GM12878 (cell line): ENCODE measurements at places on chromosomes 3 and 15.

DNA sequence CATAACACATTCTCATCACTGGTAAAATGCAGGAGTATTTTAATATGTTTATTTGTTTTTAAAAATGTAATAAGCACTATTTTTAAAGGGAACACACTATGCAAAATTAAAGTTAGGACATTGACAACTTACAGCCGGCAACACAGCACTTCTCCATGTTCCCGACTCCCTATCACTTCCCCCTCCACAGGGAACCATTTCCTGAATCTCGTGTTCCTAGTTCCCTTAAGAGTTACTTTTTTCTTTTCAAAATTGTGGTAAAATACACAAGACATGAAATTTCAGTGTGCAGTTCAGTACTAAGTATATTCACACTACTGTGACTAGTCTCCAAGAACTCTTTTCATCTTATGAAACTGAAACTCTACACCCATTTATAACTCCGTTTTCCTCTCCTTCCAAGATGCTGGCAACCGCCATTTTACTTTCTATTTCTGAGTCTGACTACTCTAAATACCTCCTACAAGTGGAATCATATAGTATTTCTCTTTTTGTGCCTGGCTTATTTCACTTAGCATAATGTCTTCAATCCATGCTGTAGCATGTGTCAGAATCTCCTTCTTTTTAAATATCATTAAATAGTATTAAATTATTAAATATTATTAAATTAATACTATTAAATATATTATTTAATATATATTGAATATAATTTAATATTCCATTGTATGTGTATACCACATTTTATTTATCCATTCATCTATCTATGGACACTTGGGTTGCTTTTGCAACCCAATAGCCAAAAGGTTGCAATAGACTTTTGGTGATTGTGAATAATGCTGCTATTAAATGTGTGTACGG, 25.9 kb upstream of the UBE2Q2 start:
- H3K27ac ChIP-seq = no peak overlapping the region
- no peaks in the 10 kb centered on the region for H3K27me3 ChIP-seq
- H3K4me3 ChIP-seq = no peak overlapping the region
- H3K36me3 ChIP-seq = no peaks in the 10 kb centered on the region
- peaks cover 5% of the 10 kb centered on the region; the same call in 1 of the 2 replicates for H3K4me1 ChIP-seq

DNA sequence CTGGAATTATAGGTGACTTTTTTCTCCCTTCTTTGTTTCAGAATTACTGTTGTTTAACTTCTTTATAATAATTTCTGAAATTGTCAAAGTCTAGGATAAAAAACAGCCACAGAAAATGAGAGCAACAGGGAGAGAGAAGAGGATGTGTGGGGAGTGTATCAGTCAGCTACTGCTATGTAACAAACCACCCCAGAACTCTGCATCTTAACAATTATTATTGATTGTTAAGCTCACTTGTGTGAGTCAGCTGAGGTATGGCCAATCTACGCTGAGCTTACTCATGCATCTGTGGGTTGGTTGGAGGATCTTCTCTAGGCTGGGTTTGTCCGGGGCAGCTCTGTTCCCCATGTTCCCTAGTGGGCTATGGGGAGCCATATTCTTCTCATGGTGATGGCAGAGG, 43.7 kb upstream of the CDV3 start:
- peaks cover 6% of the 10 kb centered on the region for H3K4me1 ChIP-seq
- no peak overlapping the region for H3K4me3 ChIP-seq
- H3K36me3 ChIP-seq = no peaks in the 10 kb centered on the region
- no peaks in the 10 kb centered on the region for H3K27me3 ChIP-seq
- no peak overlapping the region for H3K27ac ChIP-seq

DNA sequence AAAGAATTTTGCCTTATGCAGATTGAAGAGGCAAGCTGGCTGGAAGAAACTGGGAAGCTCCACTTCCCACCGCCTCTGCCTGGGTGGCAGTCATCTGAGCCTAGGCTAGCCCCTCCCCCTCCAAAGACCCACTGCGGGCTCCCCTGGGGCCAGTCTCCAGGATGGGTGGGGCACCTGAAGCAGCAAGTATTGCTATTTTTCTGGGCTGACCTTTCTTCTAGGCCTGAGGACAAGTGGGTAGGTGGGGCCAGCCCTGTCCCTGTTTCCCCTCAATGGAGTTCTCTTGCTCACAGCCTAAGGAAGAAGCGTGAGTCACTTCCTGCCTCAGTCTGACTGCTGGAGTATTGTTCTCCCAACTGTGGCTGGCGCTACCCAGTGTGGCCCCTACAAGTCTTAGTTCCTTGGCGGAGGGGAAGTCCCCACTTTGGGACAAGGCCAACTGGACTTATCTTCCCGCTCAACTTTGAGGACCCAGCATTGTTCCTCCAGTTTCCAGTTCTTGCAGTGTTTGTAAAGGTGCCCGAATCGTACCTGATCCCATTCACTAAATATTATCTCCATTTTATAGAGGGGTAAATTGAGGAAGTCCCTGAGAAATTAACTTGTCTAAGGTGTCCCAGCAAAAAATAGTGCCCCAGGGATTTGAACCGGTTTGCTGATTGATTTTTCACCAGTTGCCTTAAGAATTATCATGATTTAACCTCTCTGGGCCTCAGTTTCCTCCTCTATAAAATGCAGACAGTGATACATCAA, 1.4 kb downstream of the FURIN start:
- H3K36me3 ChIP-seq = no peaks in the 10 kb centered on the region
- no peaks in the 10 kb centered on the region for H3K27me3 ChIP-seq
- H3K27ac ChIP-seq = no peak overlapping the region
- H3K4me3 ChIP-seq = peak overlapping the region; percentile 94; the same call in 1 of the 2 replicates

DNA sequence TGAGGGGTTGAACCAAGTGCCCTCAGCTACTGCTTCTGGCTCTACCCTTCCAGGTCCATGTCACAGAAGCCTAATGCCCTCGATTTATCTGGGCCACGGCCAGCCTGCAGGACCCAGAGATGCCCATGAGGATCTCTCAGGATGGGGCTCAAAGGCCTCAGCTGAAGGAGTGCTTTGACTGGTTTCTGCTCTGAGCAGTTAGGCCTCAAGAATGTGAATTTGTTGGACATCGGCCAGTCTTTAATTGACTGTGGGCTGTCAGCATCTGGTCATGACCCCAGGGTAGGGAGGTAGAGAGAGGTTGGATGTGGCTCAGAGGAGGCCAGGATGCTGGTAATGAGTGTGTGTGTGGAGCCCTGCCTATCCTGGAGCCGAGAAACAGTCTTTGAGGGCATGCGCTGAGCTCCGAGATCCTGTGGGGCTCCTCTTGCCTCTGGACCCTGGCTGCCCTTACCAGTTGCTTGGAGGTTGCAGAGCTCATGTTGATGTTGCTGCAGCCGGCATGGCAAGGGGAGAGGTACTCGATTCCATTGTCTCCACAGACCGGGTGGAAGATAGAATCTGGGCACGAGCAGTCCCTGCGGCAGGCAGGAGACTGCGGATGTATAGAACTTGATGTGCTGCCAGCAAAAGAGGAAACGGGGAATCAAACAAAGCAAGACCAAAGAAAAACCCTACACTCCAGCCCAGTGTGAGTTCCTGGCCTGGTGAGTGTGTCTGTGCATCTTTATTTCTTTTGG, 49.1 kb upstream of the RAB6B start:
- H3K4me1 ChIP-seq = no peaks in the 10 kb centered on the region
- no peak overlapping the region for H3K27ac ChIP-seq
- H3K4me3 ChIP-seq = no peak overlapping the region

GRCh38 chr15:51077221-51078153, 17.2 kb downstream of the TNFAIP8L3 start:
- H3K27me3 ChIP-seq = no peaks in the 10 kb centered on the region
- peaks cover 22% of the 10 kb centered on the region for H3K4me1 ChIP-seq
- DNase-seq = peak; percentile 48
- H3K4me3 ChIP-seq = peak overlapping the region; percentile 35; the same call in 1 of the 2 replicates
- H3K36me3 ChIP-seq = no peaks in the 10 kb centered on the region
- H3K27ac ChIP-seq = peak overlapping the region; percentile 55

DNA sequence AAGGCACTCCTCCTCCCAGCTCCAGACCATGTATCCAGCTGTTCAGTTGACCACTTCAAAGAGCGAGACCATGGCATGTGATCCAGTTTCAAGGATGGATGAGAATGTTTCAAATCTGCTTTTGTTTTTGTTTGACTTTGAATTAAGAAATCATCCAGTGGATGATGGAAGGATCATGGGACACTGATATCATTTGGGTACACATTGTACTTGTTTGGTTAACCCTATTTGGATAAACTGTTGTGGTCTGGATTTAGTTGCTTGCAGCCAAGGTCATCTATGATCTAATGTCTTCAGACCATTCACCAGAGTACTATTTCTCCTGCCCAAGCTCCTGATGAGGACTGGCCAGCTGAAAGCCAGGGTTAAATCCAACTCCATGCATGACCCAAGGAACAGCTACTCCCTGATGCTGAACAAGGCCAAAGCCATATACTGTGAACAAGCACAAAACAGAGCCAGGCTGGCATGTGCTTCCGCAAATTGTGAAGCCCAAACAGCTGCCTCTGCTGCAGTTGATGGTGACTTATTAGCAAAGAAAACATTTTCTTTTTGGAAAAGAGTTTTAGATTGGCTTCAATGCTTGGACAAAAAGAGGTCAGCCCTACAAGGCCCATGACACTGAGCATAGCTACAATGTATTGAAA, 5.2 kb upstream of the ADAMTS17 start:
- H3K36me3 ChIP-seq = no peaks in the 10 kb centered on the region
- H3K4me1 ChIP-seq = no peaks in the 10 kb centered on the region
- no peak overlapping the region for H3K27ac ChIP-seq
- no peak for DNase-seq
- H3K27me3 ChIP-seq = no peaks in the 10 kb centered on the region

GRCh38 chr15:51075826-51076523, 18.7 kb downstream of the TNFAIP8L3 start:
- H3K4me1 ChIP-seq = peaks cover 22% of the 10 kb centered on the region
- H3K27me3 ChIP-seq = no peaks in the 10 kb centered on the region
- no peak for DNase-seq
- no peak overlapping the region for H3K4me3 ChIP-seq

- DNase-seq = no peak
- H3K4me1 ChIP-seq = no peaks in the 10 kb centered on the region
- no peak overlapping the region for H3K27ac ChIP-seq
- no peak overlapping the region for H3K4me3 ChIP-seq
- no peaks in the 10 kb centered on the region for H3K27me3 ChIP-seq
- no peaks in the 10 kb centered on the region for H3K36me3 ChIP-seq
Observed at GRCh38 chr3:78994174-78995027, 773.4 kb downstream of the ROBO1 start.

DNA sequence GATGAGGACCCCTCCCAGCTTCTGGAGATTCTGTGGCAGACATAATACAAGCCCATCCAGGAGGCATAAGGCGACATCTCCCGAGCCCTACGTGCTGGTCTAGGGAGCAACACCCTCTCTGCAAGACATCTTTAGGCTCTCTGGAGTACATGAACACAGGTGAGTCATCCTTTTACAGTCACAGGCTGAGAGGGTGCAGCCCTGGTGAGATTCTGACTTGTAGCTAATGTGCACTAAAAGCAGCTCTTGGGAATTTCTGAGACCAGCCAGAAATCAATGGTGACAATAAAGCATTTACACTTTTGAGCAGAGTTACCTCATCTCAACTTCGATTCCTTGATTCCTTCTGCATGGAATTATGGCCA, 131.1 kb downstream of the XXYLT1 start:
- no peaks in the 10 kb centered on the region for H3K36me3 ChIP-seq
- peak overlapping the region; percentile 74 for H3K27ac ChIP-seq
- no peak for DNase-seq
- no peak overlapping the region for H3K4me3 ChIP-seq
- peaks cover 19% of the 10 kb centered on the region for H3K4me1 ChIP-seq

GRCh38 chr15:67685008-67685599, 140.2 kb upstream of the SKOR1 start:
- H3K27me3 ChIP-seq = no peaks in the 10 kb centered on the region
- no peak overlapping the region for H3K27ac ChIP-seq
- no peak overlapping the region for H3K4me3 ChIP-seq

DNA sequence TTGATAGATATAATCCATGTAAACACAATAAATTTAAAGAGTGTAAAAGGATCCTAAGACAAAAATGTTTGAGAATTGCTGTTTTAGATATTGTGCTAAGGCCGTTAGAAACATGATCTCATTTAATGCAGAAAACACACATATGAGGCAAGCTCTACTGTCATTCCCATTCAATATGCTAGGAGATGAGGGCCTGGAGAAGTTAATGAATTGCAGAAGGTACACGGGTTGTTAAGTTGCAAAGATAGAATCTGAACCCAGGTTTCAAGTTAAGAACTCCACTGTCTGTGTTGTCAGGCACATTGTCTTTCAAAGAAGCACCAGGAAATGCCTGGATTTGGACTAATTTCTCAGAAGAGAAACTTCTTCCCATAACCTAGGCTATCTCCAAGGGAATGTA, 65.1 kb upstream of the SAMMSON start:
- H3K27ac ChIP-seq = no peak overlapping the region
- DNase-seq = no peak
- H3K4me1 ChIP-seq = no peaks in the 10 kb centered on the region
- no peaks in the 10 kb centered on the region for H3K36me3 ChIP-seq
- H3K27me3 ChIP-seq = no peaks in the 10 kb centered on the region; the same call in 1 of the 2 replicates

DNA sequence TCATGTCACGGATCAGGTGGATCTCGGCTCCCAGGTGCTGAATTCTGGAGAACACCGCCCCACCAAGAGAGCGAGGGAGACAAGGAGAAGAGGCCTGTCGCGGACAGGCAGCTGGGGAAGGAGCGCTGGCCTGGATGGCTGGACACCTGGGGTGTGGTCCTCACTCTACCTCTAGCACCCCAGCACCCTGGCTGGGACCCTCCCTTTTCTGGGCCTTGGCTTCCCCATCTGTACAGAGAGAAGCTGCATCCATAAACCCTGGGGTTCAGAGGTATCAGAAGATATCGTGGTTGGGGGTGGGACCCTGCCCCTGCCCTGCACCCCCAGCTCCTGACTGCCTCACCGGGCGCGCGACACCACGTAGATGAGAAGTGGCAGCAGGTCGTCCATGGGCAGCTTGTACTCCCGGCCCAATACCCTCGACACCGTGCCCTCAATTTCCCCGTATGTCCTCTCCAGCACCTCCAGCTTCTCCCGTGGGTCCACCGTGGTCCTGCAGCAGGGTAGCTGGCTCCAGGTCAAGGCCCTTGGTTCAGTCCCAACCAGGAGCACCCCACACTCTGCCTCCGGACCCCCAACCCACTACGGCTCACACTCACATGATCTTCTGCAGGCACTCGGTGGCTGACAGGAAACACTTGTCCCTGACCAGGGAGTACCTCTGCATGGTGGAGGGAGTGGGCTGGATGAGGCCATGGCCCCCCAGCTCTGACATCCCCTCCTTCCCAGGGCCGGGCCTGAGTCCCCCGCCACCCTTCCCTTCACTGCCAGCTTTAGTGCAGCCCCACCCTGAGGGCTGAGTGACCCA, 21.7 kb downstream of the ALS2CL start:
- no peak overlapping the region for H3K27ac ChIP-seq
- no peaks in the 10 kb centered on the region for H3K4me1 ChIP-seq
- DNase-seq = no peak
- H3K27me3 ChIP-seq = no peaks in the 10 kb centered on the region

DNA sequence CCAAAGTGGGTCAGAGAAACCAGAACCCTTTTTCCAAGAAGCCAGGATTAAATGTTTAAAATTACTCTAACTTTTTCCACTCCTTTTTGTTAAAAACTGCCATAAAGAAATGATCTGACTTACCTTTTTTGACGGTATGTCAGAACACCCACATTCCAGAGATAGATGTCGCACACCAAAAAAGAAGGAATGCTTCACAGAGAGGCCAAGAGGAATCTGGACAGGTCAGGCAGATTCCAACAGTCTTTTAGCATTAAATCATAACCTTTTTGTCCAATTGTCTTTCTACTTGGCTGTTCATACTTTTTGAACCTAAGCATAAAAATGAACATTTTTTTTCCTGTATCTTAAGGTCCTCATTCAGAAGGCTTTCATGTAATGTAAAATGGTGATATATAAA, 846.9 kb downstream of the NSUN3 start:
- no peaks in the 10 kb centered on the region for H3K27me3 ChIP-seq
- H3K4me3 ChIP-seq = no peak overlapping the region
- H3K27ac ChIP-seq = no peak overlapping the region
- no peak for DNase-seq
